Caco-2 (cell line): ENCODE measurements at places on chromosomes 11 and 22. TPM values are rescaled to one million over a fixed set of nuclear protein-coding genes. Genes with fewer than 3 reads are reported as not detected.

GRCh38 chr11:45739866-45740265, 65.1 kb upstream of the SLC35C1 start:
- no peak for DNase-seq

- DNase-seq = no peak
Measured at GRCh38 chr11:91115116-91115515, 892.3 kb upstream of the CHORDC1 start.

DNA sequence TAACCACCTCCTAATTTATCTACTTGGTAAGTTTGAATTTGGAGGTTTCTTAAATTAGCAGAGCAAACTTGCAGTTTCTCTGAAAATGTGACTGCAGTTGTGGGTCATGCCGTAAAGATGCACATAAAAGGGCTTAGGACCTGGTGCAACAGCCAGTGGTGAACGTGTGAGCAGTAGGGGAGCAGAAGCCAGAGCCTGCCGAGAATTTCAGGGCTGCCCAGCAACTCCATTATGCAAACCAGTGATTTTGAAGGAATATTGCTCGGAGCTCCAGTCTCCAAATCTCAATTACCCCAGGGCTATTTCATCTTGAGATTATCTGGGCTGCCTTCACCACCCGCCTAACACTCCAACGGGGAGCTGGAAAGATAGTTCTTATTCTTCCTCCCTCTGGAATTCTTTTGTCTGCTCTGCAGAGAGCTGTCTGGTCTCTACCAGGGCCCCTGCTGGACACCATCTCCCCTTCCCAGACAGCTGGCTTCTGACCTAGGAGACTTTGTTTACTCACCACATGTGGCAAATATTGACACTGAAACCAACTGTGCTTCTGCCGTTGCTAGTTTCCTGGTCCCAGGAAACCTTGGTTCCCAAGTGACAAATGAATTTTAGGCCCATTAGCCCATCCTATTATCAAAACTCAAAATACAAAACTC, 93.9 kb downstream of the DSCAML1 start:
- DNase-seq = peak; percentile 78

GRCh38 chr22:25172153-25172552, 27.5 kb upstream of the CRYBB3 start:
- DNase-seq = peak; percentile 43

GRCh38 chr11:118051611-118052461, 25.0 kb upstream of the TMPRSS4 start:
- no peak for DNase-seq

- no peak for DNase-seq
Measured at GRCh38 chr11:18704045-18704645, 5.6 kb downstream of the TMEM86A start.

DNA sequence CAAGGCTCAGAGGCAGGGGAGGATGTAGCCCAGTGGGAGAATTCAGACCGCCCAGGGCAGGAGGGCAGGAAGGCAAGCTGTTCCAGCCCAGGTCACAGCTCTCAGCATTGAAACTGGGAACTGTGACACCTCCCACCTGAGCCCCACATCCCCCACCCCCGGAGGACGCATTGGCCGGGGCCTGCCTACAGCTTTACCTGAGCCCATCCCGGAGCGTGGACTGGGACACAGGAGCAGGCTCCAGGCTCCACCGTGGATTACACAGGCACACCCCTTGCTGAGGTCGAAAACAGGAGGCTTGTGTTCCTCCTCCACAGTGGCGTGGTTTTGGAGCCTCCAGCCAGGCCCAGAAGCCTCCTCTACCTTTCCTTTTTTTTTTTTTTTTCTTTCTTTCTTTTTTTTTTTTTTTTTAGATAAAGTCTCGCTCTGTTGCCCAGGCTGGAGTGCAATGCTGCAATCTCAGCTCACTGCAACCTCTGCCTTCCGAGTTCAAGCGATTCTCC, 9.1 kb upstream of the PGA3 start:
- DNase-seq = no peak

Gene OR2AG2
- total RNA-seq = not detected in 2 replicates

Gene ENTHD1
- total RNA-seq = not detected in 2 replicates
